ENCODE measurements at places on chromosomes 13 and 19. TPM values are rescaled to one million over a fixed set of nuclear protein-coding genes. Genes with fewer than 3 reads are reported as not detected.

PTPRS gene
- total RNA-seq, result 126 TPM

NTF4 gene
- total RNA-seq, result not detected

C5AR1 gene
- total RNA-seq, result not detected

C19orf67 gene
- total RNA-seq, result not detected

CPB2 gene
- total RNA-seq, result not detected

CEACAM8 gene
- total RNA-seq, result not detected

VSIG10L gene
- 1.4 TPM for total RNA-seq

SGTA gene
- 68.3 TPM for total RNA-seq

CACNA1A gene
- total RNA-seq, result 6.9 TPM

IGFL3 gene
- total RNA-seq, result not detected

ZNF577 gene
- 9.5 TPM for total RNA-seq

PLA2G4C gene
- 10.3 TPM for total RNA-seq

KIR2DL3 gene
- not detected for total RNA-seq

CLC gene
- total RNA-seq, result not detected

NRTN gene
- total RNA-seq, result 2.0 TPM

CGB1 gene
- not detected for total RNA-seq

ANO8 gene
- total RNA-seq, result 3.7 TPM

NALCN gene
- 5.2 TPM for total RNA-seq

INAFM1 gene
- total RNA-seq, result 1.00 TPM

SIGLEC8 gene
- total RNA-seq, result not detected

MCEMP1 gene
- not detected for total RNA-seq

NDUFB7 gene
- 341 TPM for total RNA-seq

S1PR5 gene
- under 0.01 TPM for total RNA-seq

CASP14 gene
- total RNA-seq, result not detected

PPP6R1 gene
- total RNA-seq, result 51.3 TPM

KISS1R gene
- total RNA-seq, result not detected

PVR gene
- 47.4 TPM for total RNA-seq

ANKRD24 gene
- total RNA-seq, result 0.62 TPM

SCN1B gene
- total RNA-seq, result 2.3 TPM
